GM10248 (cell line): ENCODE measurements at places on chromosomes 4 and X.

DNA sequence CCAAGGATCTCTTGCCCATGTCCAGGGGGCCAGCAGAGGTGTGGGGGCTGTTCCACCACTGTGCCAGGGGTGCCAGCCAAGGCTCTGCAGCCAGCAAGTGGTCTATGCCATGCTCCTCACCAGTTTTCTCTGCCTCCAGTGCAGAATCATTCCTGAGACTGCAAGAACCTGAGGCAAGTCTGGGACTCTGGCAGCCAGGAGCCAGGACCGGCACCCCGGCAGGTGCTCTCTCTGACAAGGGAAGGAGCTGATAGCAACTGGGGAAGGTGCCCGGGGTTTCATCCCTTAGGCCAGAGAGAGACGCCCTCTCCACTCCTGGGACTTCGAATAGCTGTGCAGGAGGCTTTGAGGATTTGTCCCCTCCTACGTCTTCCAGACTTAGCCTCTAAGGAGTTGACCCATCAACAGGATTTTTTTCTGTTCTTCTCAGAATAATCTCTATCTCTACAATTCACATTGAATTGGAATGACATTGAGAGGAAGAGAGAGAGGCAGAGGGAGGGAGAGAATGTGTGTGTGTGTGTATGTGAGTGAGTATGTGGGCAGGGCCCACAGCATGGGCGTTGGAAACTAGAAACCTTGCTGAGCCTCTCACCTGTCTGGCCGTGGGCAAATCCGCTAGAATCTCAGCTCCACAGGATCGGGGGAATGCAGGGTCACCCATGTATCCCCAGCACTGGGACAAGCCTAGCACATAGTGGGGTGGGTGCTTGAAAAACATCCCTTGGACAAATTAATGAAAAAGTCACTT lies 74.5 kb upstream of the AFAP1 start:
- no peak for DNase-seq

- no peak for DNase-seq
These were observed 7.4 kb upstream of the WDFY3 start for GRCh38 chr4:84973856-84974255.

- DNase-seq = no peak
These were observed 68.0 kb downstream of the NFKB1 start for GRCh38 chr4:102569200-102569599.

- DNase-seq = peak; percentile 54
These were observed 10.3 kb upstream of the AKAP17A start for GRCh38 chrX:1581132-1581531.

DNA sequence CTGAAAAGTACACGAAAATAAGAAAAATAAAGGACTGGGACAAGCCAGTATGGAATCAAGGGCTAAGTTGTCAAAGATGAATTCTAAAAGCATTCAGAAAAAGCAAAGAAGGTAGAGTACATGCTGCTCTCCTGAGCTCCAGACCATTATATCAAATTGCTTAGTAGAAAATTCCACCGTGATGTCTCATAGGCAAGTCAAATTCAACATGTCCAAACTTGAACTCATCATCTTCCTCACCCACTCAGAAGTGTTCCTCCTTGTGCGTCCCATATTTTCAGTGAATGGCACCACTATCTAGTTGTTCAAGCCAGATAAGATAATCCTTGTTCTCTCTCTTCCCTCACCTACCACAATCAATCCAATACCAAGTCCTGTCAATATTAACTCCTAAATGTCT lies 37.5 kb upstream of the IL13RA2 start:
- DNase-seq = no peak

DNA sequence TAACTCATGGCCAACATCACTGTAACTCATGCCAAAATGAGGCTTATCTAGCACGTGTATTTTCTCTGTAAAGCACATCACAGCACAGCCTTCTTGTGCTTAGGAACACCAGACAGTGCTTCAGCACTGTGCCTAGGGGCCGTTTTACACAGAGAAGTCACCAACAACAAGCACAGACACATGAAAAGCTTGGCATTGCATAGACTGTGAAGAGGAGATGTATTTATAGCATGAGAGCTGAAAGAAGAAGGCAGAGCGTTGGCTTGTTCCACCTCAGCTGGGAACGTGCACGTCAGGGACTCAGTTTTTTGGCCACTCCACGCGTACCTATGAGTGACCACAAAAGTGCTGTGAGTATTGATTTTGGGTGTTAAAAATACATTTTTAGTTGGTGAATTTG lies 116.3 kb upstream of the SFRP2 start:
- DNase-seq = no peak
